ENCODE measurements at places on chromosomes 4 and X.

DNA sequence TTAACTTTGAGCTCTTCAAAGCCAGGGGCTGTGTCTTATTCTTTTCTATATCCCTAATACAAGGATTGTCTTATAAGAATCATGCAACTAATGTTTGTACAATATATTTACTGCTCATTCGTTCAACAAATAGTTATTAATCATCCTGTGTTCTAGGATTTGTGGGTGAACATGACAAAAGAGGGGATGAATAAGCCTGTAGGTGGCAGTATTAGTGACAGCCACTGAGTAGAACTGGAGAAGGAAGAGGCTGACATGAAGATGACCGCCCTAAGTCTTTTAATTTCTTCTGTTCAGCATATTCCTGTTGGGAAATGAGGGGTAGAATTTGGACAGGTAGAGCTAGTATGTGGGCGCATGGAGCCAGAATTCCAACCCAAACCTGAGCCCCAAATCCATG is 11.9 kb upstream of the LINC00632 start:
- DNase-seq = no peak

DNA sequence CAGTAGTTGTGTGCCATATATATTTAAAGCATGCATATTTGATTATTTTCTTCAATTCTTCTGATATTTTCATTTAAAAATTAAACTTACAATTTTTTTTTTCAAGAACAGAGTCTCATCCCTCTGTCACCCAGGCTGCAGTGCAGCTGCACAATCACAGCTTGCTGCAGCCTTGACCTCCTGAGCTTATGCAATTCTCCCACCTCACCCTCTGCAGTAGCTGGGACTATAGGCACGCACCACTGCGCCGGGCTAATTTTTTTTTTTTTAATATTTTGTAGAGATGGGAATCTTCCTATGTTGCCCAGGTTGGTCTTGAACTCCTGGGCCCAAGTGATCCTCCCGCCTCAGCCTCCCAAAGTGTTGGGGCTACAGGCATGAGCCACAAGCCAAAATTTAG is 5.8 kb upstream of the DCLK2 start:
- no peak for DNase-seq

- DNase-seq = no peak
Observed at GRCh38 chrX:13087322-13088155, 43.1 kb upstream of the FAM9C start.

DNA sequence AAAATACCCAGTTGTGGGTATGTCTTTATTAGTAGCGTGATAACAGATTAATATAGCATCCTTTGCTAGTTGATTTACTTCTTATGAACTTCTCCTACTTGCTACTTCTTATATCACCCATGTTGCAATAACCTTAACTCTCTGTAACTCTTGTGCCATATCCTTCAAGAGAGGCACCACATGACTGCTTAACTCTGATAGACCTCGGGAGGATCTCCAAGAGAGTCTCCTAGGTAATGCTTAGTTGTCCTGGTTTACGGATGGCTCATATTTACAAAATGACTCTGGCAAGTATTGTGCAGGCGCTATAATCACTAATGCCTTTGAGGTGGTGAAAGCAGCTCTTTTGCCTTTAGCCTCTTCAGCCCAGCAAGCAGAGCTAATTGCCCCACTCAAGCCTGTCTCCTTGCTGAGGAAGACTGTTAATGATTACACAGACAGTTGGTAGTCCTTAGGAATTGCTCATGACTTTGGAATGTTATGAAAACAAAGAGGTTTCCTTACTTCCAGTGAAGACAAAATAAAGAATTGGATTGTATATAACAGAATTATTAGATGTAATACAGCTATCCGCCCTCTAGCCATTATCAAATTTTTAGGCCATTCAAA is 1305.8 kb downstream of the PCDH7 start:
- DNase-seq = no peak

DNA sequence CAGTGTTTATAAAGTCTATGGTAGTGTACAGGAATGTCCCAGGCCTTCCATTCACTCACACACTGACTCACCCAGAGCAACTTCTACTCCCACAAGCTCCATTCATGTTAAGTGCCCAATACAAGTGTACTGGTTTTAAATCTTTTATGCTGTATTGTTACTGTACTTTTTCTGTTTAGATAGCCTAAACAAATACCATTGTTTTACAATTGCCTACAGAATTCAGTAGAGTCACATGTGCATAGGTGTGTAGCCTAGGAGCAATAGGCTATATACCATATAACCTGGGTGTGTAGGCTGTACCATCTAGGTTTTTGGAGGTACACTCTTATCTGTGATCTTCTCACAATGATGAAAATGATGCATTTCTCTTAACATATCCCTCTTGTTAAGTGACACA is 126.7 kb downstream of the DGKK start:
- no peak for DNase-seq

DNA sequence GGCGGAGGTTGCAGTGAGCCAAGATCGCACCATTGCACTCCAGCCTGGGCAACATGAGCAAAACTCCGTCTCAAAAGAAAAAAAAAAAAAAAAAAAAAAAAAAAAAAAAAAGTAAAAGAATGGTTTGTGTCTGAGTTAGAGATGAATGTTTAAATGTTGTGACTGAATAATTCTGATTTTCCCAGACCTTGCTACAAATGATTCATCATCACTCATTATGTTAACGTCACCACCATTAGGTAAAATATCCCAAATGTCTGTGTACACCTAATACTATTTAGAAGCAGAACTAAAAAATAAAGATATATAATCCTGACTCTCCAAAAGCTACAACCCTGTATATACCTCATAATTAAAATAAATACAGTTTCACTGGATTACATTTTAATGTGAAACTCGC is 70.8 kb downstream of the HHIP start:
- DNase-seq = no peak

DNA sequence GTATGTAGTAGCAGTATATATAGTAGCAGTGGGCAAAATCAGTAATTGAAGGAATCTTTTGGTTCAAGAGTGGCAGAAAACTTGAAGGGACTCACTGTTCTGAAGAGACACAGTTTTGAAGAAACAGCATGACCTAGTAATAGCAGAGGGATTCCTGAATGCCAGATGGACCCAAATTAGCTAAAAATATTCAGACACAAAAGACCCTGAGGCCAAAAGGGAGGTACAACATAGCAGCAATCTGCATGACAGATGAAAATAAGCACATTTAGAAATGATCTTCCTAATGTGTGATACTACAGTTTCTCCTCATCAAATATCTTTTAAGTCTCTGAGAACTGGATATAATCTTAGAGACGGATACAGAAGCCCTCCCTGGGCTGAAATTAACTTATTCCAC is 536.6 kb downstream of the PPARGC1A start:
- DNase-seq = no peak

Data from putamen (tissue), 1 donor.